ENCODE measurements at places on chromosomes 4 and X.

DNA sequence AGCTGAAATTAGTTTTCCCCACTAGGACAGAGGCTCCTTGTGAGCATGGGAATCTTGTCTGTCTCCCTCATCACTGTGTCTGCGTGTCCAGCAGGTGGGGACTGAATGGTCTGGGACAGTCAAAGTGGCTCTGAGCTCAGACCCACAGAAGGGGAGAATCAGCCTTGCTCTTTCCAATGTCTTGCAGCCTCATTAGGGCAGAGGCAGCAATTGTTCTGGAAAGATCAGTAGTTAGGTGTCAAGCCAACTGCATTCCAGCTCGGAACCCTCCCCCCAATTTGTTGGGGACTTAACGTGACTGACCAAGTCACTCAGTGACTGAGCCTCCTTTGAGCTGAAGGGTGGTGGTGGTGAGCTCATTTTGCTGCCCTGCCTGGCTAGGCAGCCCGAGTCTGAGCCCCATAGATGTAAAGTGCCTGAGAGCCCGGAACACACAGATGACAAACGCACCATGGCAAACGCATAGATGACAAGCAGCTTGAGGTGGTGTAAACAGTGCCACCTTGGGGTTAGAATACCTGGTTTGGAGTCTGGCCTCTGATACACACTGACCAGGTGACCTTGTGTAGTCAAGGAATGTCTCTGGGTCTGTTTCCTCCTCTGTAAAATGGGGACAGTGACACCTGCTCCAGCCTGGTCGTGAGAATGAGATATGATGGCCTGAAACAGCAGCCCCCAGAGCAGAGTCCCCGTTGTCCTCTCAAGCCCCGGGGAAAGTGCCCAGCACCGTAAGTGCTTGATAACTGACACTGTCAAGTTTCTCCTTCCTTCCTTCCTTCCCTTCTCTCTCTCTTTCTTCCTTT is 2.7 kb upstream of the SORCS2 start:
- DNase-seq: no peak

- DNase-seq: no peak
These were observed 31.3 kb downstream of the SUPT20HL2 start for GRCh38 chrX:24282381-24283126.

DNA sequence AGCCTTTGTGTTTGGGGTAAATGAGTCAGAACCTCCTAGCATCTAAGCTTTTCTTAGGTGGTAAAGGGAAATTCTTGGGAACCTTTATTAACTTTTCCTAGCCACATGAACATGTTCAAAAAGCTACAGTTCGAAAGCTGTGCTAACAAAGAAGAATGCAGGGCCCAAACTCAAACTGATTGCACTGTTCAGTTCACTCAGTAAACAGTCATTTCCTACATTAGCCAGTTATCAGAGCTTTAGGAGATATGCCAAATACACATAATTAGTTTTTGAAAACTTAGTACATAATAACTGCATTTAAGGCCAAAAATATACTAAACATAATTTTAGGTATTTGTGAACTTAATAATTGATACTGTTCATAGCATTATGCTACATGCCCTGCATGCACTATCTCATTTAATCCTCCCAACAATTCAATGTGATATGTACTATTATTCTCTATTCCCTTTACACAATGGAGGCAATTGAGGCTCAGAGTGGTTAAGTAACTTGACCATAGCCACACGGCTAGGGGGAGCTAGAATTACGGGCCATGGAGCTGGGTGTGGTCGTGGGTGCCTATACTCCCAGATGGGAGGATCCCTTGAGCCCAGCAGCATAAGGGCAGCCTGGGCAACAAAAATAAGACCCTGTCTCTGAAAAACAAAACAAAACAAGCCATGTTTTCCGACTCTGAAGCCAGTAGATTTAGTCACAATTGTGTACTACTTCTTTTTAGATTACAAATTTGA is 43.9 kb upstream of the PDGFRA start:
- DNase-seq: no peak

DNA sequence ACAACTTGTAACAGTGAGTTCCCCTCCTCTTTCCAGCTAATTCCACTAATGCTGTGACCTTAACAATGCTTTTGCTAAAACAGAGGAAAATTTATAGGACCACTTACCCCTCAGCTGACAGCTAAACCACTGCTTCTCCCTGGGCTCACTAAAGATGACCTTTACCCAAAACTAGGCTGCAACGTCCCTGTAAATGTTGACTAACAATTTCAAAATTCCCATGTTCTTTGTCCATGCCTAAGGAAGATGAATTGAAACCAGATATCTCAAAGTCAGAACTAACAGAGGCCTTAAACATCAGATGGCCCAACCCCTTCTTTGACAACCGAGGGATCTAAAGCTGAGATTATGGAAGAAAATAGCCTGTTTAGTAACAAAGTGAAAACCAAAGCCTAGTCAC is 32.5 kb downstream of the AFAP1 start:
- no peak for DNase-seq

DNA sequence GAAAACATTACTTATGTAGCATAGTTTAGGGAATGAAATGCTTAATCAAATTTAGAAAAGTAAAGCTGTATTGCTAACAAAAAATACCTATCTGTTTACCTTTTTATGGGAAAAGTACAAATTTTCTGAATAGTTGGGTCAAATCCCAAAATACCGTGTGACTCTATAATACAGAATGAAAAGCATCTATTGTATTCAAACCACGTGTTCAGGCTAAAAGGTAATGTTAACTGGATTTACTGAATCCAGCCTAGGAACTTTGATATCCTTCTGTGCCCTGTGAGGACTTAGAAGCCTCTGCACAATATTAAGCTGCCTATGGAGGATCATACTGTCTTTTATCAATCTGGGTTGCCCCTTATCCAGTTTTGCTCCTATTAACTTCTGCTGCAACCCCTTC is 36.3 kb upstream of the AGA start:
- DNase-seq: no peak

DNA sequence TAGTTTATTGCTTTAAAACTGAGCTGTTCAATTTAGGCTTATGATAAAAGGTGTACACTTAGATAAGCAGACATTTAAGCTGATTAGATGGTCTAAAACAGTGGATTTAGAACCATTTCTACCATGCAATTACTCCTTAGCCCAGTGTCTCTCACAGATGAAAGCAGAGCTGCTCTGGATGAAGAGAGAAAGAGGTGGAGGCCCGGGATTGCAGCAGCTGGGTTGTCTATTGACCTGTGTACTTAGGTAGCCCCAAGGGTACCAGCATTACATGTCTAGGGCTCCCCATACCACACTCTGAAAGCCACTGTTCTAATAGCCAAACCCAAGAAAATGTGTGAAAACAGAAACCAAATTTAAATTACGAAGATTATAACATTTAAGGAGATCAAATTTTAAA is 86.0 kb upstream of the GIMD1 start:
- DNase-seq: no peak

DNA sequence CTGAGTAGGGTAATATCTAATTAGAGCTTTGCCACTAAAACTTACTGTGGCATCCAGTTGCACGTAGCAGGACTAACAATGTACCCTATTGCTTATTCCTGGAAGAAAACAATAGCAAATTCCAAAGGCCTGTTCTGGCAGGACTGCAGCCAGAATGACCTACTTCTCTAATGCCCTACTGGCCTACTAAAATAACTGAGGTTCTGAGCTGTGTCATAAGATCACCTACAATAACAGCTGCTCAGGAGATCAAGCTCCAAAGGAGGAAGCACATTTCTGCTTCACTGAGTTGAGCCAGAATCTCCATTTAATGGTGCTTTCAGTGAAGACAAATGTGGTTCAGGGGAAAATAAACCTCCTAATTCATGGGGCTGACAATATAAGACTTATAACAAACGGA is 42.2 kb upstream of the CXCL8 start:
- DNase-seq: no peak

All from SHP77 (cell line).